ENCODE measurements at places on chromosomes 4 and X.
A peak's percentile ranks its signal among the peaks of the same experiment; 100 is the strongest.

GRCh38 chr4:165539801-165540200, 161.0 kb downstream of the CPE start:
- DNase-seq = no peak

DNA sequence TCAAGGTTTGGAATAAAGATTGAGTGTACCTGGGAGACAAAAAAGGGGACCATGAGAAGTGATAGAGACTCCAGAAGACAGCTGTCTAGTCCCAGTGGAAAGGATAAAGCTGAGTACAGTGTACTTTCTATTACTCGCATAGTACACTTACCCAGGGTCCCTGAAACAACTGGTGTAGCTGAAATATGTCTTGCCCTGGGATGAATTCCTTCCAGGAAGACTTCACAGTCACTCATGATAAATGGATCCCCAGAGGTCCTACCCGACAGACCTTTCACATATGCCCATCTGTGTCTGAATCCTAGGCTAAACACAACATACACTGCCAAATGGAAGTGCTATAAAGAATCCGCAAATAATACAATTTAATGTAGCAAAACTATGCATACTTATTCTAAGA, 48.2 kb upstream of the SPANXN1 start:
- no peak for DNase-seq

GRCh38 chr4:28523681-28524190, 1663.1 kb downstream of the STIM2 start:
- no peak for DNase-seq

DNA sequence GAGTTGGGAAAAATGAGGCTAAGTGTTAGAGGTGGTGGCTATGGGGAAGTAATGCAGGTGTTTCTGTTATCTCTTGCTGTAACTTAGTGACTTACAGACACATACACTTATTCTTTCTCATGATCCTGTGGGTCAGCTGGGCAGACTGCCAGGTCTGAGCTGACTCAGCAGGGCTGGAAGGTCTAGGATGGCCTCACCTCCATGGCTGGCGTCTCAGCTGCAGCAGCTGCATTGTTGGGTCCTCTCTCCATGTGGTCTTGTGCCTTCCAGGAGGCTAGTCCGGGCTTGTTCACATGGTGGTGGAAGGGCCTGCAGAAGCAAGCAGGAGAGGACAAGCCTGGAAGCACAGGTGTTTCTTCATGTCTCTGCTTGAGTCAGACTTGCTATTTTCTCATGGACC, 172.7 kb downstream of the NHS start:
- DNase-seq = no peak

- no peak for DNase-seq
Measured at GRCh38 chr4:33914386-33914785, 2329.9 kb downstream of the ARAP2 start.

GRCh38 chr4:61527888-61528287, 327.8 kb downstream of the ADGRL3 start:
- DNase-seq = no peak

DNA sequence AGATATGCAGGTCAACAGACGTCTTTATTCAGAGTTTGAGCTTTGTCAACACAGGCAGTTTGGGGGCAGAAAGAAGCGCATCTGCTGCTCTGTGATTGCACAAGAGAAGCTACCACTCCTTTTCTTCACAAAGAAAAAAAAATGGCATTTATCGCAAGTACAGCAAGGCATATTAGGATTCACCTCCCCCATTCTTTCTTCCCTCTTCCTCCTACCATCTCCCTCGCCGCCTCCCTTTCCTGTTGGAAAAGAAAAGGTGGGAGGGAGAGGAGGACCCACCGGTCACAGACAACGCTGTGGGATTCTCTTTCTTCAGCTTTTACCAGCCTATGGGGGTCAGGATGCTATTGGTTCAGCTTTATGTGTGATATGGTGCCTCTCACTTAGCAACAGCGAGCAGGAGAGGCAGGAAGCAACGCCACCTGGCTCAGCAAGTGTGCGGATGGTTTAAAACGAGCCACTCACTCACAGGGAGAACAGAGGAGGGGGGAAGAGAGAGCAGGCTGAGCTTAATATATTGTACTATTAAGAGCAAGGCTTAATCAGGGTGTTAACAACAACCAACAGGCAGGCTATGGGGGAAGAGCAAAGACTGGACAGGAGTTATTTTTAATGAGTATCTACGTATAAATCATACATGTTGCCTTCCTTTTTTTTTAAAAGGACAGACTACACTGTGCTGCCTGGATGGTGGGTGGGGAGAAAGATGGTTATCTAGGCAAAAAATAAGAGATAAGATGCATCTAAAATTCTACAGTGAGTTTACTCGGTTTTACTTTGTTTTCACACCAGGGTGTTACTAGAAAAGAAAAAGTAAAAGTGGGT, 104.7 kb downstream of the MAML3 start:
- DNase-seq = peak; percentile 66

- DNase-seq = no peak
Measured at GRCh38 chr4:16083241-16084191, at the start of gene PROM1. PROM1 (minus strand) TSS chr4:16084023; CDS start chr4:16075906, 8,117 bp downstream.

DNA sequence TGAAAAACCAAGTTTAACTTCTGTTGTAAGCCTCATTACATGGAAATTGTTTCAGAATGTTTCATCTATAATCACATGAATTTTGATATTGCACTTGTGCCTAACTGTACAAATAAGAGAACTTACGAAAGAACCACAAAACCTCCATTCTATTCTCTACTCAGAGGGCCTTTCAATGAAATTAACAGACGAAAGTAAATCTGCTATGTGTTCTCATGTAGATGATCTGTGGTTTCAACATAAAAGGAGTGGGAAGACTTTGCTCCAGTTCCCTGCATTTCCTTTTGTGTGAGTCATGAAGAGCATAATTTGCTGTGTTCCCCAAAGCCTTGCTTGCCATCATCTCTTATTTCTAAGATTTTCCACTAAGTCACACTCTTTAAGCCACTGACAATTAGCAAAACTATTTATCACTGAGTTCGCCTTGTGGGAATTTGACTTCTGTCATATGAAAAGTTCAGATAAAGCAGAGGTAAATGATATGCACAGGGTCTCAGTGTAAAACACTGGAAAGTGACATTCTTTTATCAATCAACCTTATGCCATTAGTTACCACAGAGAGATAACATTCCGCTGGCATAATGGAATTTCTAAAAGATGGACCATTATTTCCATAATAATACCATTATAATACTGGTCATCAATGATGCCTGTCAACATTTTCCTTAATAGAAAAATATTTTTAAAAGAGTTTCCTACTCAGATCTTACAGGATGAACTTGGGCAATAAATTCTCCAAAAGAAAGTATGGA, 329.8 kb downstream of the NR3C2 start:
- no peak for DNase-seq

GRCh38 chr4:79287718-79288117, 38.1 kb downstream of the NAA11 start:
- DNase-seq = no peak

DNA sequence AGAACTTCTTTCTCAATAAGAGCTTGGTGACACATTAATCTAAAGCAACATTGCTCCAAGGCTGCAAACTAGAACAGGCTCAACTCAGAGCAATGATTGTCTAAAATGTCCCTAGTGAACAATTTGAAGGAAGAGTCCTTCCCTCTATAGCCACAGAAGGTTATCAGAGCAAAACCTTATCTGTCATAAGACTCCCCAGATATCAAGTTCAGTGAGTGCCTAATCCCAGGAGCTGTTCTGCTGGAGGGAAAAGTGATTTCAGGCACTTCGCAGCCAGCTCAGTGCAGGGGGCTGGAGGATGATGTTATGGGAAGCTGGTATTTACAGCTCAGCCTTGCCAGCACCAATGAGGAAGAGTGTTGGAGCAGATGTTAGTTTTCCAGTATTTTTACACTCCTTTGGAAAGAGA, 497.5 kb downstream of the INPP4B start:
- DNase-seq = no peak

GRCh38 chr4:123170843-123171242, 225.8 kb upstream of the SPRY1 start:
- DNase-seq = no peak

DNA sequence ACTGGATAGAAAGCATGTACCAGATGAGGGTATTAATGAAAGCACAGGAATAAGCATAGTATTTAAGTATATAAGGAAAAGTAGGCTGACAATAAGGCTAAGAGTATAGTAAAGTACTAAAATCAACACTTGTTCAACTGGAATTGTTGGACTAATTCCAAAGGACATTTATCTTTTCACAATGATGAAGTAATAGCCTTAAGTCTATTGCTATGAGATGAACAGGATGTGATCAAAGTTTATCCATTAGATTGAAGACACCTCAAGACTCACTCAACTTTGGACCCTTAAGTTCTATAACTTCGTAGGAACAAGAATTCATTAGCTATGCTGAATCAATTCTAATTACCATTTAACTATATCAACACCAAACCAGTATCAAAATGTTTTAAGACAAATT, 7.6 kb downstream of the MAD2L1 start:
- DNase-seq = no peak

GRCh38 chr4:61202638-61203435, 2.7 kb downstream of the ADGRL3 start:
- DNase-seq = no peak

GRCh38 chr4:165222651-165222994, 15.3 kb downstream of the KLHL2 start:
- no peak for DNase-seq

DNA sequence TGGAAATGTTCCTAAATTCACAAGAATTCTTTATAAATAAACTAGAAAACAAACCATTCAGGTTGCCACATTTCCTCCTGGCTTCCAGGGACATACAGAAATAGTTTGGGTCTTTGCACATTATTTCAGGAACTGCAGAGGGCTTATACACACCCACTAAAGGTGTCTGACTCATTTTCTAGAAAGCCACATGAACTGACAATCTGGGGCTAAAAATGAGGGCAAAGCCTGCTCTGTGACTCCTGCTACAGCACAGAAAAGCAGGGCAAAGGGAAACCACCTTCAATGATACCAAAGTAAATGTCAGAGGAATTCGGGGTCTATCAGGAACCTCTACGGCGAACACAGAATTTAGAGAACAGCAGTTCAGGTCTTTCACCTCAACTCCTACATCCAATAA, 112.2 kb upstream of the MAP3K15 start:
- DNase-seq = no peak

GRCh38 chr4:127500242-127500641, 132.5 kb upstream of the INTU start:
- no peak for DNase-seq

- no peak for DNase-seq
Measured at GRCh38 chrX:18906286-18906685, 77.6 kb downstream of the PHKA2 start.

GRCh38 chrX:39591099-39591498, 506.7 kb downstream of the BCOR start:
- no peak for DNase-seq
